Pons (tissue), 1 donor: ENCODE measurements at places on chromosomes 2 and 18.
A peak's percentile ranks its signal among the peaks of the same experiment; 100 is the strongest.

GRCh38 chr2:205714058-205714776 is 31.9 kb downstream of the NRP2 start:
- DNase-seq: peak; percentile 74

- no peak for DNase-seq
Measured at GRCh38 chr2:98730707-98731040, 258 bp downstream of the MGAT4A start.

DNA sequence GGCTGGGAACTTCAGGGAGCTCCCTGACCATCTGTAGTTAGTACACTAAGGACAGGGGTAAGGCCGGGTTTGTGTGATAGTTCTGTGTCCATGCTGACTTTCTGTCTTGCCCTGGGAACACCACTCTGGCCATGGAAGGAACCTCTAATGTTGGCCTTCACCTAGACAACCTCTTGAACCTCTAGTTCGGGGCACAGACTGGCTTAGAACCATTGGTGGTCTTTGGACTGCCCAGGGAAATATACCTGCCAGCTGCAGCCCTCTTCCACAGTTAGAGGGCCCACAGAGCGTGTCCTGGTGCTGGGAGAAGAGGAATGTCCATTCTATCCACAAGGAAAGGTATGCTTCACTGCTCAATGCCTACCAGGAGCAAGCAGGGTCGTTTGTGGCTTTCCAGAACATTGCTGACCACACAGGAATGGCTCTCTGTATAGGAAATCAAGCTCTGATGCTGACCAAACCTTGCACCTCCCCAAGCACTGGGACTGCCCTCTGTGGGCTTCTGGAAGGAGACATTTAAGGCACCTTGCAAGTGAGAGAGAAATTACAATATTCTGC is 318.8 kb upstream of the EPAS1 start:
- DNase-seq: no peak

- DNase-seq: no peak
Measured at GRCh38 chr2:95258271-95258670, 16.0 kb upstream of the PROM2 start.

DNA sequence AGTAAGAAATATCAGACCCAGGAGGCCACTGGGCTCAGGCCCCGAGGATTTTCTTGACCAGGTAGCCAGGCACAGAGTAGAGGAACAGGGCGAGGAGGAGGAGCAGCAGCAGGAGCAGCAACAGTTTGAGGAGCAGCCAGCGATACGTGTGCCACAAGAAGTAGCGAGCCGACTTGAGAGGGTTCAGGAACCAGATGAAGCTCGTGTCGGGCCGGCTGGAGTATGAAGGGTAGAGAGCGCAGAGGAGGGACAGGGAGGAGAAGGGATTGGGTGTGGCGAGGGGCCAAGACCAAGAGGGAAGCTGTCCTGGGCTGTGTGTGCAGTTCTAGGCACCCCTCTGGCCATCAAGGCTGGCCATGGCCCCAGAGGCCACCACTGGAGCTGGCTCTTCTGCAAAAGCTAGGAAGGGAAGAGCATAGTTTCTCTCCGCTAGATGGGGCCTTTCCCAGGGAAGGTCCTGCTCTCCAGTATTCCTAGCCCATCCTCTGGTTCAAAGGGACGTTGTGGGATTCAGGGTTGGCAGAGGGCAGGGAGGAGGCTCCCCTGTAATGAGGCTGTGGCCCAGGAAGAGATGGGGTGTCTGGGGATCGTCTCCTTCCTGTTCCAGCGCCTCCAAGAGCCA is 17.8 kb downstream of the OTOF start:
- DNase-seq: no peak

GRCh38 chr2:60318544-60318943 is 234.9 kb downstream of the BCL11A start:
- DNase-seq: no peak

- no peak for DNase-seq
Measured at GRCh38 chr2:103145739-103146138, 383.9 kb downstream of the TMEM182 start.

- no peak for DNase-seq
Measured at GRCh38 chr18:54240629-54241107, 16.2 kb upstream of the MBD2 start.

GRCh38 chr18:63514888-63515678 is 27.1 kb upstream of the SERPINB12 start:
- DNase-seq: no peak

- no peak for DNase-seq
Measured at GRCh38 chr2:160427629-160428404, 65.8 kb downstream of the RBMS1 start.

DNA sequence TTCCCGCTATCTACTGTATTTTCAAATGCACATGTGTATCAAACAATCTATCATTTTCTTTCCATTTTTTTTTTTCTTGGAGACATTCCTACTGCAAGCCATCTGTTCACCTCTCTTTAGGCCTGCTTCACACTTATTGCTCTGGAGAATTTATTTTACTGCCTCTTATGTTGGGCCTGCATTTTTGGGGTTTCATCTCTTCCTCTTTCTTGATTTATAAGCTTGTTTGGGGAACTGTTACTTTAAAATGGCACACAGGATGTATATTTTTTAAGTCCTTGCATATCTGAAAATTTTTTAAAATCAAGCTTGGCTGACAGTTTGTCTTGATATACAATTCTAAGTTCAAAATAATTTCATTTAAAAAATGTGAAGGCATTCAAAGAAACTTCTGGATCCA is 3.5 kb upstream of the RAB27B start:
- no peak for DNase-seq

DNA sequence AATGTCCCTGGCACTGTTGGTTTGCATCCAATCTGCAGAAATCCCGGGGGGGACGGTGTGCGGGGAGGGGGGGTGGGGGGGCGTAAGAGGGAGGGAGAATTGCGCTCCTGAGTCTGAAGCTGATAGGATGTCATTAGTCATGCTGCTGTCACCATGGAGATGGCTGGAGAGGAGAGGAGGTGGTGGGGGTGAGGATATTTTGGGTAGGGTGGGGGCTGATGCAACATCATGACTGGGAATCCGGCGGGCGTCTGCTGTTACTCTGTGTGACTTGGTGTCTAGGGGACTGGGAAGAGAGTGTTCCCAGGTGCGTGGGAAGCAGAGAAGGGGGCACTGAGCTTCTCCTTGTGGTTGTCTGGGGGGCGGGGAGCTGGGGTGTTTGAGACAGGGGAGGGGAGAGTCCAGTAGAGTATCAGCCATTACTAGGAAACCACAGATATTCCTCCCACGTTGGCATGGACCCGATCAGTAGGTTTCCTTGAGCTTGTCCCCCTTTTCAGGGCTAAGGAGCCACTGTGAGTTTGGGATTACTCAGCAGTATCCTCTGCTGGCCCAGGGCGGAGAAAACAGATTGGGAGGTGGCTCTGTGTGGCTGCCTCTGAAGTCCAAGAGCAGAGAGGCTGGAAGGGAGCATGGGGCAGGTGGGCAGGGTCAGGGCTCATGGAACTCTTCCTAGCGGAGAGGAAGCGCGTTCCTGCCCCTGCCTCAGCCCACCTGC is 18.9 kb downstream of the TET3 start:
- DNase-seq: no peak

GRCh38 chr2:78779761-78780160 is 245.7 kb upstream of the REG3G start:
- no peak for DNase-seq

DNA sequence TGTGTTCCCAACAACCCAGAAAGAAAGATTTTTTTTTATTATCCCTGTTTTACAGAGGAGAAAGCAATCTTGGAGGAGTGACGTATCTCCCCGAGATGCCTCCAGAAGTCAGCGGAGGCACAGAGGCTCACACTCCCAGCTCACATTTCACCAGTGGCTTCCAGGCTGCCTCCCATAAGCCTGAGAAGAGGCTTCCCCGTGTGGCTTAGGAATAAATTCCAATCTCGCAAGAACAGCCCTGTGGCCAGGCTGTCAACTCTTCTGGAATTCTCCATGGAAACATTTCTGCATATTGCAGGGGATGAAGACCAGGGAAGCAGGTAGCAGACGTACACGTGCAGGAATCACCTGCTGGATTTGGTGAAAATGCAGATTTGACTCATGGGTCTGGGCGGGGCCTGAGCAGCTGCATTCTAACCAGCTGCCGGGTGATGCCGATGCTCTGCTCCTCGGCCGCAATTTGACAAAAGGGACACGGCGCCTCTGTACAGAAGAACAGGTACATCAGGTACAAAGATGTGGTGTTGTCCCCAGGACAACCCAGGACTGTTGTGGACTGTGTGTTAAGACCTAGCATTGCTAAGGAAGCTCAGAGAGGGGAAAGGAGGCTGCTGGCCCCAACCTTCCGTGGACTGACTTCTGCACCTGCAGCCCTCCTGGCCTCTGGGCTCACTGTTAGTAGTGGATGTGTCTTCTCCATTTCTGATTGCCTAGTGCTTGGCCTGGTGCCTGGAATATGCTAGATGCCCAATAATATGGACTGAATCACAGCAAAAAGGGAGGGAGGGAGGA is 114.2 kb upstream of the ID2 start:
- DNase-seq: no peak

GRCh38 chr2:240433973-240434727 is 1.3 kb upstream of the GPC1 start:
- no peak for DNase-seq

GRCh38 chr2:216698895-216699294 is 3.5 kb upstream of the IGFBP5 start:
- DNase-seq: peak; percentile 81

GRCh38 chr2:69163109-69163508 is 150.1 kb downstream of the ANTXR1 start:
- peak; percentile 86 for DNase-seq

DNA sequence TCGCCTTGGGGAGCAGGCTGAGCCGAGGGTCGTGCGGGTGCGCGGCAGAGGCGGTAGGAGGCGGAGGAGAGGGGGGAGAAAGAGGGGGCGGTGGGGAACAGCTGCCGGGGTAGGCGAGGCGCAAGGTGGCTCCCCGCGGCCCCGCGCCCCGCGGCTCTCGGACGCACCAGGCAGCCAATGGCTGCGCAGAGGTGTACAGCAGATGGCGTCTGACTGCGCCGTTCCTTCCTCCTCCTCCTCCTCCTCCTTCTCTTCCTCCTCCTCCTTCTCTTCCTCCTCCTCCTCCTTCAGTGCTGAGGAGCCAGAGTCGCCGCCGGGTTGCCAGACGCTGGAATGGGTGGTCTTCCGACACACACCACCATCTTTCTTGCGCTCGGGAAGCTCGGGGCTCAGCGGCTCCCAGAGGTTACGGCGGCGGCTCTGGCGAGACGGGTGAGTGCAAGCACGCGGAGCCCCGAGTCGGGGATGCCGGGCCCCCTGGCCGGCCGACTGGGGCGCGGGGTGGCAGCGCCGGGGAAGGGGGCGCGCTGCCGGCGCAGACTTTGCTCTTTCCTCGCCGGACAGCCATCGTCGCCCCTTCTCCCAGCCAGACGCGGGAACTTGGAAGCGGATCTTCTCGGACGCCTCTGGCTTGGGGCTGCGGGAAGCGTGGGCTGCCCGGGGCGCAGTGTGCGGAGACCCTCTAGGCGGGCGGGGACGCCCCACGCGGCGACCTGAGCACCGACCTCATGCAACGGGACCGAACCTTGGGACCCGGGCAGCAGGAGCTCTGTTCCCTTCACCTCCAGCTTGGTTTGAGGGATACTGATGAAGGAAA is at the start of gene THSD7B:
Gene THSD7B, plus strand, starts transcription at position 290 of the 817 bp plus-strand sequence. CDS start 116,634 bp downstream, outside the sequence.
- no peak for DNase-seq

DNA sequence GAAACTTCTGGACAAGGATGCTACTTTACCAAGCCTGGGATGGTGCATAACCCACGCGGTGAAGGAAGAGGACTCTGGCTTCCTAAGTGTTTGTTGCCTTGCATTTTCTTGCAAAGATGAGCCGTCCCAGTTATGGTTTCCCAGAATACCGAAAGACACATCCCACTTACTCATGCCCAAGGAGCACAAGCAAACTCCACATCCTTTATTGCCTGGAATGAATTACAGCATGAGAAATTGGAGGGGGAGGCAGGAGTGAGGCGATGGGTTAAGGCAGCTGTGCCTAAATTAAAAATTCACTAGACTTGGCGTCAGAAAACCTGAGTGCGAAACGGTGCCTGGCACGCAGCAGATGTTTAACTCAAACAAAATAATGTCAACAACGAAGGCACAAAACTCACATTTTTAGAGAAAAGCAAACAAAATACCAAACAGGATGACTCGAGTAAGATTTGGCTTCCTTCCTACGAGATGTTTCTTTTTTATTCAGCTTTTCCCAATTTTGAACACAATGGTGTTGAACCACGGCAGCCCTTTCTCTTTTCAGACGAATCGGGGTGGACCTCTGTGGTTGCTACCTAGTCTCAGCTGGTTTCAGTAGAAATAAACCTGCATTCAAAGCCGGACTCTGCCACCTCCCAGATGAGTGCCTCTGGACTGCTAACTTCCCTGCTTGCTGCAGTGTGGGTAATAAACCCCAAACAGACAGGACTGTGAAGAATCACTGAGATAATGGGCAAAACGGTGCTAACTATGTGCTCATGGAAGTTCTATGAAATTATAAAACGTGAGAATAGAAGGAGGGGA is 100.3 kb upstream of the NCK2 start:
- peak; percentile 43 for DNase-seq

DNA sequence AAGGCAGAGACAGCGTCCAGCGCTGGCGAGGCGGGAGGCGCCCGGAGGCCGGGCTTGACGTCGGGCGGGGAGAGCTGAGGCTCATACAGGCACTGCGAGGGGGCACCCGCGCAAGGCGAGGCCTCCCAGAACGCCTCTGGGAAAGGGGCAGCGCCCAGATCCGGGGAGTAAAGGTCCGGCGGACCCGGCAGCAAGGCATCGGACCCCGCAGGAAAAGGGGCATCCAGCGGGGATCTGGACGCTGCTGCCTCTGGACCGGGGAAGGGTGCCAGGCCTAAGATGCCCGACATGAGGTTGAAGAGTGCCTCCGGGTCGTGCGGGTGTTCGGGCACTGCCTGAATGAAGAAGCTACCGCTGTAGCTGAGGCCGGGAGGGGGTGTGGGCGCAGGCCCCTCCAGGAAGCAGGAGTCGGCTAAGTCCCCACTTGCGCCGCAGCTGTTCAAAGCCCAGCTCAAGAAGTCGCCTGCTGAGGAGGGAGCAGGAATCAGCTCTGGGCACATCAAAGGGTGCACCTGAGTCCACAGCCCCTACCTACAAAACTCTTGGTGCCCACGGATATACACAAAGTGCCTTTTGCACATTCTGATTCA is 937 bp downstream of the EGR4 start:
- DNase-seq: no peak

DNA sequence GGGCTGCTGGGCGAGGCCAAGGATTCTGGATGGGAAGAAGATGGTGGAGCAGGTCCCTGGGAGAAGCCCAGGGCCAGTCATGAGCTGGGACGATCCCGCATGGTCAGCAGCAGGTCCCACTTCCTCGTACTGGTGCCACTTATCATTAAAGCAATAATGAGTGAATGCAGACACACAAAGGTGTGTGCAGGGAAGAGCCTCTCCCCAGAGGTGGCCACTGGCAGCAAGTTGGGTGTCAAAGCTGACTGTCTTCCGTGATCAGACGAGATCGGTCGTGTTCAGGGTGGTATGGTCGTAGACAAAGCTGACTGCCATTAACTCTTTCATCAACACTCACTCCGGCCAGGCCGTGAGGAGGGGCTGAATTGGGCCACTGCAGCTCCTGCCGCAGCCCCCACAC is 10.3 kb upstream of the ARHGEF4 start:
- no peak for DNase-seq
